ENCODE measurements at places on chromosomes 5 and 9.

GRCh38 chr5:170380361-170380951, 8.7 kb downstream of the KCNMB1 start:
- no peak for DNase-seq

GRCh38 chr5:958701-959571, 49.7 kb upstream of the NKD2 start:
- DNase-seq: peak; percentile 33

DNA sequence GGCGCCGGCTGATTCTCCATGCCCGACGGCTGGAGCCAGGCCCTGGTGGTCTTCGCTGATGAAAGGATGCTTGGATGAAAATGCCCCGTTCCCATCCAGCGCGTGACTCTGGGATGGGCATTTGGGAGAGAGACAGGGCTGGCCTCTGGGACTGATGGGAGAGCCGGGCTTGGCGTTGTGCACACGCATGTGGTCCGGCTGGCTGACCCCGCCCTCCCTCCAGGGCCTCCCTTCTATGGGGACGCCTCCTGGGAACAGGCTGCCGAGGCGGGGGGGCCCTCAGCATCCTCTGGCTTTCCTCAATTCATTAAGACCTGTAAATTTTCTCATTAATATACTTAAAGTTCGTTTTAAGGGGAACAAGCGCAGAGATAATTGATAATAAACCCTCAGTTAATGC, 36.8 kb downstream of the UNC5A start:
- DNase-seq: no peak

GRCh38 chr5:123960526-123960925, 448.5 kb downstream of the CSNK1G3 start:
- no peak for DNase-seq

GRCh38 chr9:121989010-121989409, 104.1 kb downstream of the TTLL11 start:
- no peak for DNase-seq

GRCh38 chr5:146026307-146027010, 78.9 kb downstream of the PLAC8L1 start:
- DNase-seq: no peak

DNA sequence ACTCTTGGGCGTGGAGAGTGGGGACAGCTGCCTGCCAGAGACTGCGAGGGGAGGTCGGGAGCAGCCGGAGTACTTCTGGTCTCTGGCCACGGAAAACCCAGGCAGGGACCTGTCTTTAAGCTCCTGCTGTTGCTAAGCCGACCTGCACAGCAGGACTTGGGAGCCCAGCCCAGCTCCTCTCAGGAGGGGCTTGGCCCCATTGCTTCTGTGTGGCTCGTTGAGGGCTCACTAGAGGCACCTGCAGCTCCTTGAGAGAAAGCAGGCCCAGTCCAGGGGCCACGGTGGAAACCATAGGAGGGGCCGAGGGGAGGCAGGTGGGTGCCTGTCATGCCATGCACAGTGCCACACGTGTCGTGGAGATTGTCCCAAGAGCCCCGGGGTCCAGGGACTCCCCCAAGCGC, 3.3 kb upstream of the LCN2 start:
- DNase-seq: no peak

DNA sequence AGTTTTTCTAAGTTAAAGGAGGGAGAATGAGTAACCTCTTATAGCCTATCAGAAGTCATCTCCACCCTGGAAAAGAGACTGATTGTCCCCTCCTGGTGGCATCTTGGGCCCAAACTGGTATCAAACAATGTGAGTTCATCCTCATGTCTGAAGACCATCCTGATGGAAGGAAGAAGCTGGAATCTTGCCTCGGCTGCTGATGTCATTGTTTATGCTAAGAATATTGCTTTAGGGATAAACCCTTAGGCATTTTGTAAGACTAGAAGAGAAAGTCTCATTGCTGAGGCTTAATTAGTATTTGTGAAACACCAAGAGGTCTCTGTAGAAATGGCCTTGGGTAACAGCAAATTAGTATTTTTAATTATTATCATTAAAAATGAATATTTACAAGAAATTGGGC, 65.7 kb upstream of the KCNN2 start:
- no peak for DNase-seq

GRCh38 chr9:91117959-91118703, 243.6 kb downstream of the AUH start:
- DNase-seq: peak; percentile 83

Data from mucosa of gallbladder (tissue), 1 donor.